ENCODE measurements at places on chromosomes 1 and 21. TPM values are rescaled to one million over a fixed set of nuclear protein-coding genes. Genes with fewer than 3 reads are reported as not detected.

DNA sequence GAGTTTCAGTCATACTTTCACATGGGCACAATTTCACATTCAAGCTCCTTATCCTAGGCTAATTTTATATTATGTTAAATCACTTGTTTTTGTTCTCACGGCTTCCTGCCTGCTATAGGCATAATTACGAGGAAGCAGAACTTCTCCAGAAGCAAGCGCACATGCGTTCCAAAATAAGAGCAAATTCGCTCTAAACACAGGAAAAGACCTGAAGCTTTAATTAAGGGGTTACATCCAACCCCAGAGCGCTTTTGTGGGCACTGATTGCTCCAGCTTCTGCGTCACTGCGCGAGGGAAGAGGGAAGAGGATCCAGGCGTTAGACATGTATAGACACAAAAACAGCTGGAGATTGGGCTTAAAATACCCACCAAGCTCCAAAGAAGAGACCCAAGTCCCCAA, at the start of gene CORT:
Gene CORT (plus strand): TSS at position 281 of the 400 bp plus-strand sequence. CDS start 193 bp downstream, outside the sequence.
- H3K4me3 ChIP-seq: no peak within 1 kb of the TSS
- H3K4me1 ChIP-seq: peaks cover 2% of the 10 kb centered on the region
- DNase-seq: no peak
- peaks cover under 1% of the 10 kb centered on the region for H3K36me3 ChIP-seq

CTPS1 gene
- 40.4 TPM for polyA plus RNA-seq

DNA sequence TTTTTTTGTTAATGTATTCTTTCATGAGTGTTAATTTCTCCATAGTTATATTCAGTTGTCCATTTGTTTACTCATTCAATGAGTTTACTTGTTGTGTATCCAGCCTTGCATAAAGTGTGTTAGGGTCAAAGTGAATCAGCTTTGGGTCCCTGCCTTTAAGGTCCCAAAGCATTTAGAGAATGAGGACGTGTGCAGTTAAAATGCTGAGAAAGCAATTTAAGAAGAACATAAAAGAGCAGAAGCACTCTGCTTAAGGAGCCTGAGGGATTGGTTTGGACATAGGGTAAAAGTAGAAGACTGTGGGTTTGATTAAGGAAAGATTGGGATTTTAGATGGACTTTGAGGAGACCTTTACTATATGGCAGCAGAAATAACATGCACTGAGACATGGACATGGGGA, 3.5 kb downstream of the OR14I1 start:
- DNase-seq: no peak
- H3K4me3 ChIP-seq: no peak overlapping the region
- H3K27ac ChIP-seq: no peak overlapping the region
- no peaks in the 10 kb centered on the region for H3K27me3 ChIP-seq

LAD1 gene
- 0.07 TPM for polyA plus RNA-seq

CNR2 gene
- polyA plus RNA-seq: not detected

GRCh38 chr1:160837558-160838205, 25.0 kb downstream of the CD244 start:
- H3K36me3 ChIP-seq: no peaks in the 10 kb centered on the region
- no peak for DNase-seq
- H3K4me3 ChIP-seq: no peak overlapping the region

GRCh38 chr1:238981317-238981933, 404.9 kb upstream of the CHRM3 start:
- no peak overlapping the region for H3K27ac ChIP-seq
- H3K4me3 ChIP-seq: no peak overlapping the region
- DNase-seq: no peak
- H3K27me3 ChIP-seq: no peaks in the 10 kb centered on the region
- H3K4me1 ChIP-seq: no peaks in the 10 kb centered on the region

ESRRG gene
- 0.17 TPM for polyA plus RNA-seq

- DNase-seq: no peak
- H3K4me3 ChIP-seq: no peak overlapping the region
- no peak overlapping the region for H3K27ac ChIP-seq
These were observed 115.9 kb downstream of the KCND3 start for GRCh38 chr1:111873460-111874030.

DNA sequence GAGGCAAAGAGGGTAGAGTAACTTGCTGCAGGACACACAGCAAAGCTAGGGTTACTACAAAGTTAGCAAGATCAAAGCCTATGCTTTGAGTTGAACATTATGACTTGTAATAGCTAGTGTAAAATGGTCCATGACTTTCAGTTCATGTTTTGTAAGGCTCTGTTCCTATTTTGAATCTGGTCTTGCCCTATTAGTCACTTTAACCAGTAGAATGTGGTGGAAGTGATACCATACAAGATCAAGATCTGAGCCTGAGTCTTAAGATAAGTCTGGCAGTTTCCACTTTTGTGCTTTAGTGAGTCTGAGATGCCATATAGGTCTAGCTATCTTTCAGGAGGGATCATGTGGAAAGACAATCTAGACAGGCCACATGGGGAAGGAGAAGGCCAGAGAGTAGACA, 282.1 kb upstream of the BRINP3 start:
- no peak overlapping the region for H3K27ac ChIP-seq
- H3K27me3 ChIP-seq: no peaks in the 10 kb centered on the region
- H3K36me3 ChIP-seq: no peaks in the 10 kb centered on the region
- H3K4me1 ChIP-seq: no peaks in the 10 kb centered on the region
- H3K4me3 ChIP-seq: no peak overlapping the region

CERS2 gene
- polyA plus RNA-seq: 126 TPM

DNA sequence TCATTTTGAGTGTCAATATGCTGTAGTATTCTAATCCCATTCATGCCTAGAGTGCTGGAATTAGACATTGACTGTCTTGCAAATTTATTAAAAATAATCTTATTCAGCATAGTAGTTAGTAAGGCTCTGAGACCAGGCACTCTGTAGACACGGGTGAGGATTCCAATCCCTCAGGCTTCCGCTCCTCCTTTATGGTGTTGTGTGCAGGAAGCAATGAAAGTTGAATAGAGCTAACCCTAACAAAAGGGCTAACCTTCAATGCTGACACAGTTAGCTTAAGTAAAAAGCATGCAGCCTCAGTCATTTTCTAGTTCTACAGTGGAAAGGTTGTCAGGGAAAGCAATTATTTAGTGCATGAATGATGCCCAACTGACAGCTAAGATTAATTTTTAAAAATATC, 199.6 kb upstream of the SGIP1 start:
- peaks cover 7% of the 10 kb centered on the region for H3K4me1 ChIP-seq
- H3K4me3 ChIP-seq: peak overlapping the region; percentile 55
- H3K27me3 ChIP-seq: no peaks in the 10 kb centered on the region

ADCY10 gene
- polyA plus RNA-seq: 0.03 TPM

CFAP141 gene
- not detected for polyA plus RNA-seq

AVPR1B gene
- not detected for polyA plus RNA-seq

- H3K4me3 ChIP-seq: no peak overlapping the region
- no peaks in the 10 kb centered on the region for H3K27me3 ChIP-seq
- H3K4me1 ChIP-seq: peaks cover 19% of the 10 kb centered on the region
These were observed 43.5 kb upstream of the ADARB1 start for GRCh38 chr21:45030682-45031570.

DNA sequence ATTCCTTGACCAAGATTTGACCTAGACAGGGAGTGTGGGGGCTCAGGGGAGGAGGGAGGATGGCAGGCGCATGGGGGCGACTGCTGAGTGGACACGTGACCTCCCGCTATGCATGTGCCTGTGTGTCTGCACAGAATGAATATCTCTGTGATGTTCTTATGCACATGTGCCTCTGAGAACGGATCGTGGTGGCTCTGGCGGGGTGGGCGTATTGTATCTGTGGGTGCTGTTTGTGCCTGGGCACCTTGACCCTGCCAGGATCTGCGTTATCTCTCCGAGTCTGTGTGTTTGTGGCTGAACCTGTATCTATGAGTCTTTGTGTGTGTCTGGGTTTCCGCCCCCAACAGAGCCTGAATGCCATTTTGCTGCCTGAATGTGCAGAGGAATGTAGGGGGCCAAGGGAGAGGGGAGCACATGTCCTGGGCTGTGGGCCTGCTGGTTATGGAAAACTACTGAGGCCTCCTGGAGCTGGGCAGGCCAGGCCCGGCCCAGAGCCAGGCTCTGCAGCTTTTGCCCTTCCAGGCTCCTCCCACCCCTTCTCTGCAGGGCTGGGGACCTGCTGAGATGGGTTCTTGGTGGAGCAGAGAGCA, 102.5 kb downstream of the EBNA1BP2 start:
- no peak overlapping the region for H3K27ac ChIP-seq
- peaks cover 13% of the 10 kb centered on the region for H3K4me1 ChIP-seq
- H3K4me3 ChIP-seq: no peak overlapping the region
- H3K27me3 ChIP-seq: 0 out of 2 replicates have a peak, but pooled peaks cover 1% of the 10 kb centered on the region
- H3K36me3 ChIP-seq: no peaks in the 10 kb centered on the region

PSMD4 gene
- 314 TPM for polyA plus RNA-seq

MIGA1 gene
- polyA plus RNA-seq: 3.9 TPM

DNA sequence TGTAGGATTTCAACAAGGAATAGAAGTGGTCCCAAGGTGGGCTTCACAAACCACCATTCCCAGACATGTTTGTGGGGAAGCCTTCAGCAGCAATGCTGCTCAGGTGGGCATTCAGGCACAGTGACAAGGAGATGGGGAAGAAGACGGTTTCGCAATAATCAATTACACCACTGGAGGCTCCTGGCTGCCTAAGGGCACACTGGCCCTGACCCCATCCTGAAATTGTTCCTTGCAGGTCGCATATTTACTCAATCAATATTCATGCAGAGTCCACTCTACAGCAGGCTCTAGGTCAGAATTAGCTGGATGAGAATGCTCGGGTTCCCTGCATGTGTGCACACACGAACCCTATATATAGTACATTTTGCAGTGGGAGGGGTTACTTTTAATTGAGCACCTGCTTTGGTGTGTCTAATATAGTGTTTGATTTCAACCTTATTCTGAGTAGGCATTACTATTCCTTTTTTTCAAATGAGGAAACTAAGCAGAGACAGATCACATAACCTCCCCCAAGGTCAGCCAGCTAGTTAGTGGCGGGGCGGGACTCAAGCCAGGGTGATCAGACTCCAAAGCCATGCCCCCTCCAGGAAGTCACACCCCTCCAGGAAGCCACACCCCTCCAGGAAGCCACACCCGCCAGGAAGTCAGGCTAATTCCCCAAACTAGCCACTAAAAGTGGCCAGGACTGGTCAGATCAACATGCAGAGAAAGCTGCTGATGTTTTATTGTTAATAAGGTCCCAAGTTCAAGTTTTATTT, 106.5 kb downstream of the HLCS start:
- DNase-seq: peak; percentile 29
- no peaks in the 10 kb centered on the region for H3K27me3 ChIP-seq
- H3K27ac ChIP-seq: no peak overlapping the region
- no peaks in the 10 kb centered on the region for H3K36me3 ChIP-seq
- H3K4me3 ChIP-seq: no peak overlapping the region
- H3K4me1 ChIP-seq: peaks cover 13% of the 10 kb centered on the region

GRCh38 chr1:201265756-201266155, 17.6 kb upstream of the PKP1 start:
- H3K4me3 ChIP-seq: no peak overlapping the region
- peak; percentile 36 for DNase-seq
- no peaks in the 10 kb centered on the region for H3K36me3 ChIP-seq
- peaks cover 12% of the 10 kb centered on the region for H3K4me1 ChIP-seq
- H3K27ac ChIP-seq: no peak overlapping the region

DNA sequence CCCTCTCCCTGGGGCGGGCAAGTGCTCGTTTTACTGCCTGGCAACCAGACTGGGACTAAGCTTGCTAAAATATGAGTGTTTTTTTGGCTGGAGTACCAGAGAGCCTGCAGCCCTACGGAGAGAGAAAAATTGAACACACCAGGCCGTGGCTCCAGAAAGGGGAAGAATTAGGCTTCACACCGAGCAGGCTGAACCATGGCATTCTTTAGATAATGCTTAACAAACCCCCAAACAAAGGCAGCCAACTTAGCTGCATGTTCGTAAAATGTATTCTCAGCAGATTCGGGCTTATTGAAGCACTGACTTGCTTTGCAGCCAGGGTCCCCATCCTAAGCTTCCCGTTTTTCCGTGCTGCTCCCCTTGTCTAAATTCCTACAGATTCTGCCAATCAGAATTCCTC, 76.6 kb downstream of the LMX1A start:
- no peak overlapping the region for H3K4me3 ChIP-seq
- no peaks in the 10 kb centered on the region for H3K4me1 ChIP-seq
- H3K27ac ChIP-seq: no peak overlapping the region
- H3K27me3 ChIP-seq: no peaks in the 10 kb centered on the region

- no peaks in the 10 kb centered on the region for H3K27me3 ChIP-seq
- DNase-seq: no peak
- no peaks in the 10 kb centered on the region for H3K4me1 ChIP-seq
- no peaks in the 10 kb centered on the region for H3K36me3 ChIP-seq
- no peak overlapping the region for H3K4me3 ChIP-seq
- no peak overlapping the region for H3K27ac ChIP-seq
These were observed 402.3 kb upstream of the POU3F1 start for GRCh38 chr1:38448893-38449292.

GRCh38 chr1:156257711-156258110, 9.9 kb upstream of the PAQR6 start:
- H3K36me3 ChIP-seq: peaks cover 71% of the 10 kb centered on the region
- no peak overlapping the region for H3K4me3 ChIP-seq
- no peaks in the 10 kb centered on the region for H3K27me3 ChIP-seq

DNA sequence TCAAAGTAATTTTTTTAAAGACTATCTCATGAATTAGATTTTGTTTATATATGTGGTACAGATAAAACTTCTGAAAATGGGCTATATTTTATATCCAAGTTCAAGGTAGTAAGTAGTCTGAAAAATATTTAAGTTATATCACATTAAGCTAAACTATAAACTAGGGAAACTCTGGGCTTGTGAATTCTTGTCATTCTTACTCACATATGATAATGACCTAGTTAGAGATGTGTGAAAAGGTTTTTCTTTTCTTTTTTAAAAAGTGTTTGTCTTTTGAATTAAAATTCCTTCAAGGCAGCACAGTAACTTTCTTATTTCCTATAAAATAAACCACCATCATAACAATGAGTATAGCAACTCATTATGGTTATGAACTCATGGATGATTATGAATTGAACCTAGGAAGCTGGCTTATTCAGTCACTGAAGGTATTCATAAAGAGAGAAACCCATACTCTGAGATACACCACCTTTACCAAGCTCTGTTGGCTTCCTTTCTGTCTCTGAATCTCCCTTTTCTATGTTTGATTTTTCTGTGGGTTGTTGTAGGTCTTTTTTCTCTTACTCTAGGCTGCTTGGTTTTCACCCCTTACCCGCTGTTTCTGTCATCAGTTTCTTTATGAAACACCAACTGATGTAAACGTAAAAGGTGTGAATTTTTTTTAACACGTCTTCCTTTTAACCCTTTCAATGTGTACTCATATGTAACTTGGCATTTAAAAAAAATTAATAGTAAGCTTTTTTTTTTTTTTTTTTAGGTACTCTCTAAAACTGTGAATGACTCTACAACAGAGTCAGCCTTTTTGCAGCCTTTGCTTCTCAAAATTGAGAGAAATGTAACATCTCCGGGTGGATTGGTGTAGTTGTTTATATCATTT, 25.2 kb downstream of the IL12RB2 start:
- no peaks in the 10 kb centered on the region for H3K4me1 ChIP-seq
- peaks cover 1% of the 10 kb centered on the region for H3K27me3 ChIP-seq
- DNase-seq: no peak
- H3K4me3 ChIP-seq: no peak overlapping the region
- no peak overlapping the region for H3K27ac ChIP-seq
- no peaks in the 10 kb centered on the region for H3K36me3 ChIP-seq

GRCh38 chr1:9037476-9038337, 11.5 kb upstream of the SLC2A7 start:
- no peaks in the 10 kb centered on the region for H3K4me1 ChIP-seq
- DNase-seq: no peak
- H3K36me3 ChIP-seq: no peaks in the 10 kb centered on the region
- H3K4me3 ChIP-seq: no peak overlapping the region
- H3K27me3 ChIP-seq: peaks cover 50% of the 10 kb centered on the region

GRCh38 chr1:159122005-159122621, 45.5 kb upstream of the AIM2 start:
- DNase-seq: peak; percentile 29
- peaks cover 3% of the 10 kb centered on the region for H3K27me3 ChIP-seq
- no peaks in the 10 kb centered on the region for H3K4me1 ChIP-seq
- H3K4me3 ChIP-seq: no peak overlapping the region

GRCh38 chr21:25939396-25939761, 204.6 kb downstream of the GABPA start:
- no peak for DNase-seq
- H3K4me3 ChIP-seq: no peak overlapping the region
- H3K27me3 ChIP-seq: no peaks in the 10 kb centered on the region
- no peak overlapping the region for H3K27ac ChIP-seq

All from IMR-90 (cell line).